Natural killer cell (primary cell): ENCODE measurements at places on chromosomes 1 and 21.

GRCh38 chr1:58996341-58997059 is 212.7 kb upstream of the JUN start:
- no peak for DNase-seq

GRCh38 chr1:108816049-108816893 is 40.6 kb downstream of the AKNAD1 start:
- no peak for DNase-seq

DNA sequence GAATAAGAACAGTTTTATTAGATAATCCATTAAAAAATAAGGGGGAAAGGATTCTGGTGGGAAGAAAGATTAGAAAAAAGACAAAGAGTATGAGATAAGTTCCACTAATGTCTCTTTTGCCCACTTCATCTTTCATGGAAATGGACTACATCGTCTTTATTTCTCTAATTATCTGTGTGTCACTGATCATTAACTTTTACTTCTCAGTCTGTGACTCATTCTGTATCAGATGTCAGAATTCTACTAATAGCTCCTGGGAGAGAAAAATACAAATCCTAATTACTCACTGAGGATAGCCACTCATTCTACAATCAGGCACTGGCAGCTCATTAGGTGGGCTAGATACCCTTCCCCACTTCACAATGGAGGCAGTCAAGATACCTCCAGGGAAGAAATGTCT is 41.7 kb downstream of the ILDR2 start:
- DNase-seq, result no peak

DNA sequence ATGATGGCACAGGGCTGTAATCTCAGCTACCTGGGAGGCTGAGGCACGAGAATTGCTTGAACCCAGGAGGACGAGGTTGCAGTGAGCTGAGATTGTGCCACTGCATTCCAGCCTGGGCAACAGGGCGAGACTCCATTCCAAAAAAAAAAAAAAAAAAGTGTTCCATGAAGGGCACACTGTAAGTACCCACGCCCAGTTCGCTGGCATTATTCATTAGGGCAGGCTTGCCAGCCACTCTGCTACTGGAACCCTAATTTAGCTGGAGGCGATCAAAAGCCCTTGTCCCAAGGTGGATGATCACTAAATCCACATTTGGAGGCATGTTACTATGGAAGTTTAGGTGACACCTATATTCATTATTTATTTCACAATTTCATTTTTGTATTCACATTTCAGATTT is 5.0 kb downstream of the IFNLR1 start:
- no peak for DNase-seq

GRCh38 chr1:40915581-40915980 is 53.4 kb upstream of the CITED4 start:
- DNase-seq, result no peak

GRCh38 chr1:29392036-29392435 is 155.7 kb downstream of the PTPRU start:
- no peak for DNase-seq

GRCh38 chr1:12167493-12168429 is 970 bp downstream of the TNFRSF1B start:
- DNase-seq, result peak; percentile 58
